ENCODE measurements at places on chromosomes 11 and 22. TPM values are rescaled to one million over a fixed set of nuclear protein-coding genes. Genes with fewer than 3 reads are reported as not detected.

The DEPDC5 gene
- total RNA-seq, result 19.7 TPM

GRCh38 chr11:44805596-44805995 is 78.8 kb downstream of the TSPAN18 start:
- DNase-seq, result no peak

The SYCE3 gene
- not detected for total RNA-seq

The GPR152 gene
- total RNA-seq, result not detected

GRCh38 chr11:12867531-12867930 is 141.6 kb upstream of the RASSF10 start:
- no peak for DNase-seq

DNA sequence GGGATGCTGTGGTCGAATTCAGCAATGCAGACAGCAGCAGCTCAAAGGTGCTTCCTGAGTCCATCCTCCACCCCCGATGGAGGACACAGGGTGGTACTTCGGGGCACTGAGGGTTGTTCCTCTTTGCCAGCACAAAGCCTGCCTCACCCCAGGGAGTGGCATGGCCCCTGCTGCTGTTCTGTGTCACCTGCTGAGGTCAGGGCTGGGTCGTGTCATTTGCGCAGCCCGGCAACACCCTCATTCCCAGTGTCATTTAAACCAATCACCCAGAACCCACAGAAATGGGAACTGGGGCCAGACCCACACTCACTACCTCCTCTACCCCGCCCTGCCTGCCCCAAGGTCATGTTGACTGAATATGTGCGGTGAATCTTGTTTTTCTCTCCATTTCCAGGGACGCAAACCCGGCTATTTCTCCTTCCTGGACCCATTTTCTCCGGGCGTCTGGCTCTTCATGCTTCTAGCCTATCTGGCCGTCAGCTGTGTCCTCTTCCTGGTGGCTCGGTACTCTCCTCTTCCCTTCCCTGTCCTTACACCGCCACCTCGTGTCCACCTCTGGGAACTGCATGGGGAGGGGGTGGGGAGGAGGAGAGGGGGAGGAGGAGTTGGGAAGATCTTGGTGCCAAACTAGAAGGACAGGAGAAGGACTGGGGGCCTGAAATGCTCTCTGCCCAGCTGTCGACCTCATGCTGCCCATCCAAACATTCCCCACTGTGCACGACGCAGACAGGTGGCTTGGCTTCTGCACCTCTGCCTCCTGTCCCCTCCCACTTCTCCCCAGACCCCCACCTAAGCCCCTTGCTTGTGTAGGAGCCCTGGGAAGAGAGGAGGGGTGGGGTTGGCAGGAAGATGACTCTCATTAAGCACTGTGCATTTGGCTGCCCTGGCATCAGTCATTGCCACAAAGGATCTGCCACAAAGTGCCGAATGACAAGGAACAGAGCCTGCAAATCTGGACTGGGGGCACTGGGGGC is 71.2 kb upstream of the TBCEL start:
- peak; percentile 93 for DNase-seq

GRCh38 chr22:30717331-30717921 is 22.8 kb downstream of the OSBP2 start:
- no peak for DNase-seq

DNA sequence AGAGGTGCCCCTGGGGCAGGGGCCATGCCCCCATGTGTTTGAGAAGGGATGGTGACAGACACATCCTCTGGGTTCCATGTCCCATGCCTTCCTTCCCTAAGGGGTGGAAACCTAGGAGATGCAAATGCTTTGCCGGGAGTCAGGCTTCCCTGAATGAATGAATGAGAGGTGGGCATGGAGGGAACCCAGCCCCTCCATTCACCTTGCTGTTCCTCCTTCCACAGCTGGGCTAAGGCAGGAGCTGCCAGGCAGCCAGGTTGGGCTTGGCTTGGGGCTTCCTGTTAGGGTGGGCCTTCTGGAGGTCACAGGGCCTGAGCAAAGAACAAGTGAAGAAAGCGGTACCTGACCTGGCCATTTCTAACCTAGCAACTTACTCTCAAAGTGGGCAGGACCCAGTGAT is 926 bp downstream of the POU2F3 start:
- DNase-seq, result no peak

GRCh38 chr22:20503816-20504215 is 3.6 kb upstream of the MED15 start:
- DNase-seq, result no peak

GRCh38 chr11:74450318-74450717 is 17.0 kb downstream of the KCNE3 start:
- no peak for DNase-seq

The OMP gene
- total RNA-seq, result not detected

The KDM4D gene
- 2.6 TPM for total RNA-seq

- no peak for DNase-seq
These were observed 61.5 kb upstream of the POU2AF1 start for GRCh38 chr11:111440416-111441205.

The NPTXR gene
- 13.4 TPM for total RNA-seq

DNA sequence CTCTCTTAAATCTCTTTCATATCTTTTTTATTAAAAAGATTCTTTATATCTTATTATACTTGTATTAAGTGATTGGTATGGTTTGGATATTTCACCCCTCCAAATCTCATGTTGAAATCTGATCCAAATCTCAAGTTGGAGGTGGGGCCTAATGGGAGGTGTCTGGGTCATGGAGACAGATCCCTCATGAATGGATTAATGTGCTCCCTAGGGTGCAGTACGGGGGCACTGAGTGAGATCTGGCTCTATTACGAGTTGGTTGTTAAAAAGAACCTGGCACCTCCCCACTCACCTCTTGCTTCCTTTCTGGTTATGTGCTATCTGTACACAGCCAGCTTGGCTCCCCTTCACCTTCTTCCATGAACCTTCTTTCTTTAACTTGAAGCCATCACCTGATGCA is 149.6 kb downstream of the CWF19L2 start:
- no peak for DNase-seq

- no peak for DNase-seq
These were observed 33.4 kb downstream of the TMEM123 start for GRCh38 chr11:102419181-102419580.

The SLC22A6 gene
- not detected for total RNA-seq

DNA sequence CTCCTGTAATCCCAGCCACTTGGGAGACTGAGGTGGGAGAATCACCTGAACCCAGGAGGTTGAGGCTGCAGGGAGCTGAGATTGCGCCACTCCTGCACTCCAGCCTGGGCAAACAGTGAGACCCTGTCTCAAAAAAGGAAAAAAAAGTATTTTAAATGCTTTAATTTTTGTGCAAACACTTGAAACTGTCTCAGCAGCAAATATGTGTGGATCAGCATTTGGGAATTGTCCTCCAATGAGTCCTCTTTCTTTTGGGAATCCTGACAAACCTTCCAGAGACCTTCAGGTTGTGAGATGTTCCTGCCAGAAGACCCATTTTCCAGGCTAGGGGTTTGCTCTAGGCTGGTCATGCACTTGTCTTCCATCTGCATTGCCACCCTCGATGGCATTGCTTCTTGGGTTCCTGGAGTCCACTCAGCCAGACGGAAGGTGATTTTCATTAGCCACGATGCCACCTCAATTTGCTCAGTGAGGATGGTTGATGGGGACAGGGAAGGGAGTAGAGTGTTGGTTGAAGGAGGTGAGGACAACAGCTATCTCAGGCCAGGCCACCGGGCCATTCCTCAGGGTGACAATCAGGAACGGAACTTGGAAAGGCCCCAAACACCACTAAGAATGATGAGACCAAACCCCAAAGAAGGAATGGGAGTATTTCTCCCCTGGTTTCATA is 55.4 kb downstream of the ST14 start:
- no peak for DNase-seq

- DNase-seq, result no peak
These were observed 16.5 kb upstream of the MYOD1 start for GRCh38 chr11:17702876-17703275.

DNA sequence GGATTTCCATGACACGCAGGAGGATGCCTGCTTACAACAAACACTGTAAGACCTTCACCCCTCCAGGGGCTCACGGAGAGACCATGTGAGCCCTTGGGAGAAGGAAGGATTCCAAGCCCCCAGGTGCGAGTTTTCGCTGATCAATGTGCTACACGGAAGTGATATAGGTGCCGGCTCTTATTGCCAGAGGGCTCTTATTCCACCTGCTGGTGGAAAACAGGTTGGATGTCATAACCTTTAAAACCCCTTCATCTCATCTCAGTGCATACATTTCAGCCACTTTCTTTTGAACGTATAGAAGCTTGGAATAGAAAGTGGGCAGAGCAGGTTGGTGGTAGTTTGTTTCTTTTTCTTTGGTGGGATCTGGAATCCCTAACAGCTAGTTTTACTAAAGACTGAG is 25.8 kb downstream of the LAYN start:
- DNase-seq, result peak; percentile 45

DNA sequence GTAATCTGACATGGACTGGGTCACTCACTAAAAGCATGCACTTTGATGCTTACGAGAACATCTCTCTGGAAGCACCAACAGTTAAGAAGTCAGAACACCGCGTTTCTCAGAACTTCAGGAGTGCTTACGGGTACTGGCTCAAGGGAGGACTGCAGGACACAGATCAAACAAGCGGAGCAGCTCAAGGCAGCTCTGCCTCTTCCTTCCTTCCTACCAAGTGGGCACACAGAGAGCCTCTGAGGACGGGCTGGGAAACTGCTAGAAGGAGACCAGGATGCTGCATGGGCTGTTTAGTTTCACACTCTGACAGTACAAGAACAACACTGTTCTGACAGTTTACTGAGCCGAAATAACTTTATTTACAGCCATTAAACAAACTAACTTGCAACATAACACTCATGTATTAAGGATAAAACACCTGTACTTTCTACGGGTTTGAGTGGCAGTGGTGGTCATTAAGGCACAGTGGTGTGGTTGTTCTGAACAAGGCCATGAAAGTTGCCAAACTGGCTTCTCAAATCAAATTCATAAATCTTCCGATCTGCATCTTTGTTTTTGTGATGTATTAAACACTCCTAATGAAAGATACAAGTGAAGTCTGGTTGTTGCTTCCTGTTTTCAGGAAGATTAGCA is 37.5 kb downstream of the ARFGAP3 start:
- no peak for DNase-seq

DNA sequence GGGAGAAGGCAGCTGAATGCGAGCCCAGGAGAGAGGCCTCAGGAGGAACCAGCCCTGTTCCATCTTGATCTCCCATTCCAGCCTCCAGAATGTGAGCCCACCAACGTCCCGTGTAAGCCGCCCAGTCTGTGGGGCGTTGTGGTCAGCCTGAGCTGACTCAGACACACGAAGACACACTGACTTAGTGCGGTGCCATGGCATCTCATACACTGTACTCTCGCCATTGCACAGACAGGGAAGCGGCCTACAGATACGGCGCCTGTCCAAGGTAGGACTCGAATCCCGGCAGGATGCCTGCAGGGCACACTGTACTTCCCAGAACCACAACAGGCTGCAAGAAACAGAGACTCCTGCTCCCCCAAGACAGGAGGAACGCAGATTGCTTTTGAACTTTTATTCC is 179.6 kb downstream of the CTTN start:
- no peak for DNase-seq

DNA sequence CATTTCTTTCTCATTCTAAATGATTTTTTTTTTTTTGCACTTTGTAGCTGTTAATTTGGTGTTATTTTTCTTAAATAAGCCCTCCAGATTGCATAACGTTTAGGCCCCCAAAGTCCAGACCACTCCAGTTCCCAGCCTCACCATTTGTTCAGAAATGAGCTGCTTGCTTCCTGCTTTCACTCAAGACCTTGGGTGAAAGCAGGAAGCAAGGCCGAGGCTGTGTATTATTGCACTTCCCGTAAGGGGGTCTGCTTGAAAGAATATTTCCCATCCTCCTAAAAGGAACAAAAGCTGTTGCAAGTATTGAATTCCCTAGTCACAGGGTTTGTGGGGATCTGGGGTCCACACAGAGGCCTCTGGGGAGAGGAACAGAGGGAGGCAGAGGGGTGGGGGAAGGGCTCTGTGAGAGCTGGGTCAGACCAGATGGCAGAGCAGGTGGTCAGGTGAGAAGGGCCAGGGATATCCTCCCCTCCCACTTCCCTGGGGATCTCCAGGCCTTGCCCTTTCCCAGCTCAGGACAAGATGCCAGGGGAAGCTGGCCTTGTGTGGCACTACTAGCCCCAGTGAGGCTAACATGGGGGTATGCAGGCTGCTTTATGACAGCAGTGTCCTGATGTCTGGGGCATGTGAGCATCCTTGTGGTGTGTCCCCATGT is 51.6 kb upstream of the MYEOV start:
- no peak for DNase-seq

DNA sequence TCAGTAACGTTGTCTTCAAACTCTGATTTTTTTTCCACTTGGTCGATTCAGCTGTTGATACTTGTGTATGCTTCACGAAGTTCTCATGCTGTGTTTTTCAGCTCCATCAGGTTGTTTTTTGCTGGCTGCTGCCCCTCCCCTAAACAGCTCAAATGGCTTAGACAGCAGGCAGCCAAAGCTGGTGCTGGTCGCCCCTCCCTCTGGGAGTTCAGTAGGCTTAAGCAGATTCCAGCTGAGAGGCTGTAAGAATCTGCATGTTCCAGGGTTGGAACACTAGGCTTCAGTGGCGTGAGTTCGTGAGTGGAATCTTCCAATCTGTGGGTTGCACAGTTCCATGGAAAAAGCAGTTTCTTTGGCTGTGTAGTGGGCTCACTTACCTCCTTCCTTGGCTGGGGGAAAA is 10.3 kb upstream of the FIBIN start:
- no peak for DNase-seq

GRCh38 chr11:95229993-95230809 is 801 bp downstream of the SESN3 start:
- DNase-seq, result peak; percentile 51

GRCh38 chr11:1293619-1294015 is 15.8 kb downstream of the TOLLIP start:
- no peak for DNase-seq

DNA sequence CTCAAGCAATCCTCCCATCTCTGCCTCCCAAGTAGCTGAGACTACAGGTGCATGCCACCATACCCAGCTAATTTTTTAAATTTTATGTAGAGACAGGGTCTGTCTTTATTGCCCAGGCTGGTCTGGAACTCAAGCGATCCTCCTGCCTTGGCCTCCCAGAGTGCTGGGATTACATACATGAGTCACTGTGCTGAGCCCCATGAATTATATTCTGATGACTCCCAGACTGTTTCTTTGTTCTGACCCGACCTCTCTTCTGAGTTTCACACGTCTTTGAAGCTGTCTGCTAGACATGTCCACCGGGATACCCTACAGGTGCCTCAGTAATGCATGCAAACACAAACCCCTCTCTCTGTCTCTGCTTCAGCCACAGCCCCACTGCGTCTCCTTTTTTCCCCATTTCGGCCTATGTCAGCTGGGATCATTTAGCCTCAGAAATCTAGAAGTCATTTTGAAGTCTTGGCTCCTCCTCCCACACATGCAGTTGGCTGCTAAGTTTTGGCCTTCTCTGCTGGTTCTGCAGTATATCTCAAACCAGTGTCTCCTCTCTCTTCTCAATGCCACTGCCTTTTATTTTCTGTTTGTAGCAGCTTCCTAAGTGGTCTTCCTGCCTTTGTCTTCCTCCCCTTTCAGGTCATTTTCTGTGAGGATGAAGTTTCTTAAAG is 4.8 kb downstream of the VPS26B start:
- no peak for DNase-seq

DNA sequence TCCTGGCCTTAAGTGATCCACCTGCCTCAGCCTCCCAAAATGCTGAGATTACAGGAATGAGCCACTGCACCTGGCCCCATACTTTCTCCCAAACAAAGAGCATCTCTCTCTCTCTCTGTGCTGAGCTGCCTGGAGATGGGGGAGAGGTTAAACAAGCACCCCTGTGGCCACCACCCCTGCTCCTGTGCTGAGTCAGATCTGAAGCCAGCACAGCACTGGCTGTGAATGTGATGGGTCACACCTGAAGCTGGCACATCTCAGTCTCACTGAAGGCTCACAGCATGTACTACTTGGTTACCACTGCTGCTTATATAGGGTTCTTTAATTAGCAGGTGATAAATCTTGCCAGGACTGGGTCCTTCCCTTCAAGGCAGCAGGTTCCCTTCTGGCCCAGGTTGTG is 10.8 kb upstream of the WEE1 start:
- DNase-seq, result no peak
